ENCODE measurements at places on chromosomes 12 and 14.

DNA sequence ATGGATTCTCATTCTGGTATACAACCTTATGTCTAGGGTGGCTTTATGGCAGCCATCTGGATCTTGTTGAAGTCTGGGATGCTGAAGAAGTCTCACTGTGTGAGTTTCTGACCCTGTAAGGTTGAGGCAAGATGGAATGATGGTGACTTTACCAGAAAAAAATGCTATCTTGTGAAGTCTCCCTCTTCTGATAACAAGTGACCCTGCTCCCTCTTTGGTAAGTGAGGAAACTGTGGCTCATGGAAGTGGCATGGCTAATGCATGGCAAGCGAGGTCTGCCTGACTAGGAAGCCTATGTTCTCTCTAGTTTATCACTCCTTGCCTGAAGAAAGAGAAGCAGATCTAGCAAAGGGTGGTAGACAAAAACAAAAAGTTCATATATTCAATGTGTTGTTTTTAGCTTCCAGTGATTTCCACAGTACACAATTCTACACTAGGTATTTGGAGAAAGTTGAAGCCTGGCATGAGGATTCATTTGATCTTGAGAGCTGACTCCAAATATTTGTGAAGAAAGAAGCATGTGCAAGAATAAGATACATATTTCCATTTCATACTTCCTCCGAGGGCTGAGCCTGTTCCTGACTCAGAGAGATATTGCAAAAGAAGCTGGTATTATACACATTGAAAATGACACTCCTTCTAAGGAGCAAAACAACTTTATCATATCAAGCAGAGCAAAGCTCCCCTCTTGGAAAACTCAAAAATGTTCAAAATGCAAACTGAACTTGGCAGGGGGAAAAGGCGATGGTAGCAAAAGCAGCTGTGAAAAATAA lies 63.6 kb downstream of the HELB start:
- no peak for DNase-seq

GRCh38 chr12:90331821-90332220 lies 623.2 kb downstream of the CCER1 start:
- no peak for DNase-seq

GRCh38 chr12:28415755-28416154 lies 225.5 kb downstream of the CCDC91 start:
- no peak for DNase-seq

GRCh38 chr12:18368594-18368993 lies 107.3 kb downstream of the PIK3C2G start:
- DNase-seq: no peak

DNA sequence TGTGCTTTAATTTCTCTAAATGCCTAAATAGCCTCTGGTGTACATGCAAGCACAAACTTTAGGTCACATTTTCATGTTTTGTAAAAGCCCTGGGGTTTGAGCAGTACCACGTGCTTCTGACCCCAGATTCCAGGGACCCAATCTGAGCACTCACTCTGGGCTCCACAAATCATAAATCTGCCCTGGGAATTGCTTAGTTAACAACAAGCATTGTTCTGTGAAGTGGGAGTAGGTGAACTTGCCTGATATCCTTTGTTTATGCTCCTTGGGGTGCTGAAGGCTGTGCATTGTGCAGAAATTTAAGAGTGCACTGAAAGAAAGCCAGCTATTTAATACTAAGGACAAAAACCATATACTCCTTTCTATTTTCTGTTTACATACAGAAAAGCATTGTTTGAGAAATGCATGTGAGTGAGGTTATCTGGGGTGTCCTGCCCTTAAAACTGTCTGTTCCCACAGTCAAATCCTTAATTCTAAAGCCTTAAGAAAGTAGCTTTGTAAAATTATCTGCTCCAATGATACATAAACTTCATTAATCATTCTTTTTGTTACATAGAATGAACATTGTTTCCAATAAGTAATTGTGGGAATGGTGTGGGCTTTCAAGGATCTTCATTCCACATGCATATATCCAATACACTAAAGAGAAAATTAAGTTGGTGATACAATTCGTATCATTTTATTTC lies 258.6 kb upstream of the NPAS3 start:
- no peak for DNase-seq

DNA sequence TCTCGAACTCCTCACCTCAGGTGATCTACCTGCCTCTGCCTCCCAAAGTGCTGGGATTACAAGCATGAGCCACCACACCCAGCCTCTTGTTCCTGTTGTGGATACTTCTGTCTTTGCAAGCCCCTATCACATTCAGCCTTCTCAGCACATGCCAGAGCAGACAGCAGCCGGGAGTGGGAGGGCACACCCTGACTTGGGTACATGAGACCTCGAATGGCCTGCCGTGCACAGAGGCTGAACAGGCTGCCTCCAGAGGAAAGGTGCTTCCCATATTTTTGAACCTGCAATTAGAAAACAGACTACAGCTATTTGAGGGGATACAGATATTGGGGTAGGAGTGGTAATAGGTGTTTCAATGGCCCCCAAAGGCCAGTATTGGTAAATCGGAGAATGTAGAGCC lies 307.3 kb upstream of the DIO3 start:
- DNase-seq: no peak
